ENCODE measurements at places on chromosomes 2 and 18. TPM values are rescaled to one million over a fixed set of nuclear protein-coding genes. Genes with fewer than 3 reads are reported as not detected.
A peak's percentile ranks its signal among the peaks of the same experiment; 100 is the strongest.

DNA sequence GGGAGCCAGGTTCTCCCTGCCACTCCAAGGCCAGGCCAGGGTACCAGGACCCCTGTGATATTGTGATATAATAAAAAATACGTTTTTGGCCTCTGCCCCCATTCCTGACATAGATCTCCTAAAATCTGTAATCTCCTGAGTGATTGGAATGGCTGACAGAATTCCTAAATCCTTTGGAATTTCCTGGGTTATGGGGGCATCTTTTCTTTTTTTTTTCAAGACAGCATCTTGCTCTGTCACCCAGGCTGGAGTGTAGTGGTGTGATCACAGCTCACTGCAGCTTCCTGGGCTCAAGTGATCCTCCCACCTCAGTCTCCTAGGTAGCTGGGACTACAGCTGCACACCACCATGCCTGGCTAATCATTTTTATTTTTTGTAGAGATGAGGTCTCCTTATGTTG is 26.2 kb upstream of the TUBB6 start:
- no peak for DNase-seq

GRCh38 chr2:181886192-181886591 is 5.3 kb upstream of the ITPRID2 start:
- DNase-seq, result no peak

GRCh38 chr2:46248171-46248570 is 49.0 kb upstream of the EPAS1 start:
- DNase-seq, result no peak

DNA sequence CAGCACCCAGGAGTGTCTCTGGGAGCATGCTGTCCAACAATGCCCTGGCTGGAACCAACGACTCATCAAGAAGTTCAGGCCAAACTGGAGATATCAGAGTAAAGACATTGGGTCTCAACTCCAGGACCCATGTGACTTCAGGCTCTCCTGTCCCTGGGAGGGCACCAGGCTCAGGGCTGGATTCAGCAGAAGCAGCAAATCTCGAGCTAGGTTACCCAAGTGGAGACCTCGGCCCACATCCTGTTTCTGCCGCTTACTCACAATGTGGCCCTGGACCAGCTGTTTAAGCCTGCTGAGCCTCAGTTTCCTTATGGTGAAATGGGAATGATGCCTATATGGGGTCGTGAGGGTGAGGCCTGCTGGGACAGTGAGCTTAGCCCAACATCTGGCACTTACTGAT is 9.3 kb upstream of the OTOF start:
- no peak for DNase-seq

DNA sequence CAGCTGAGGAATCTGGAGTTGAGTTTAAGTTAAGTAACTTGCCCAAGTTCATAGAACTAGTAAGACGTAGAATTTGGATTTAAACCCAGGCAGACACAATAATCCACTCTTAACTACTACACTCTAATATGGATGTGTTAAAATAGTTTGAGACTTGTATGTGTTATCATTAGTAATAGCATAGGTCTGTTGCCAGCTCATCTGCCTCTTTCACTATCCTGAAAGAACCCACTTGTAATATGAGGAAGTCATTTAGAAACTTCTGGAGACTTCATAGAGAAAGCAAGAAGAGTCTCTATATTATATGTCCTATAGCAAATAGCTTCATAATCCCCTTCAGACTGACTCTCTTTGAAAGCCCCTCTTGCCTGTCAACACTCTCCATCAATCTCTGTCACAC is 43.0 kb upstream of the ACADL start:
- DNase-seq, result no peak

- DNase-seq, result no peak
Measured at GRCh38 chr2:229622495-229623355, 91.6 kb downstream of the DNER start.

- DNase-seq, result no peak
Measured at GRCh38 chr2:158191076-158191895, 89.6 kb downstream of the UPP2 start.

DNA sequence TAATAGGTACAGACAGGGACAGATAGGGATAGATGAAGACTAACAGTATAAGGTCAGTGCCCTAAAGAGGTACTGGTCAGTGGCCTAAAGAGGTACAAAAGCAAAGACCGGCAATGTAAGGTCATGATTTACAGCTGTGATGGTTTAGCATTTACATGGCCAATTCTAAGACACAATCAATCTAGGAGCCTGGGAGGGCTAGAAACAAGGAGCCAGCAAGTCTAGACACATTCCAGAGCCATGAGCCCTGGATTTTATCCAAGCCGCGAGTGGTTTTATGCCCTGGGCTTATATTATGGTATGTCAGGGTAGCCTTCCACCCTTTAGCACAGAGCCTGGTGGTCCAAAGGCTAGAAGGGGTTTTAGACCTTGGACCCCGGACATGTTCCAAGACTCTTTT is 124.2 kb downstream of the CBLN2 start:
- no peak for DNase-seq

DNA sequence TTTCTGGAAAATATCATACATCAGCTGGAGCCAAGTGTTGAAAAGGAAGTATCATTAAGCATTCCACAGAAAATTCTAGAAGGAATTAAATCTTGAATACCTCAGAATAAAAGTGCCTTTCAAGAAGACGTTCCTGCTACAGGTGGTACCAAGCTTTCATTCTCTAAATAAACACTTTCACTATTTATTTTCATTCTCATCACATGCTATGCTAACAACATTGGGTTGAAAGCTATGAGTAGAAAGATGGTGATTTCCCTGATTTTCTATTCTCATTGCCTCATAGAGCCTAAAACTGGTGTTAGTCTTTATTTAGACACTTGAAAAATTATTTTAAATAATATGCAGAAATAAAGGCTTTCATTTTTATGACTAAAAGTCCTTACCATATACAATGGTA is 324.7 kb downstream of the LRP1B start:
- DNase-seq, result no peak

DNA sequence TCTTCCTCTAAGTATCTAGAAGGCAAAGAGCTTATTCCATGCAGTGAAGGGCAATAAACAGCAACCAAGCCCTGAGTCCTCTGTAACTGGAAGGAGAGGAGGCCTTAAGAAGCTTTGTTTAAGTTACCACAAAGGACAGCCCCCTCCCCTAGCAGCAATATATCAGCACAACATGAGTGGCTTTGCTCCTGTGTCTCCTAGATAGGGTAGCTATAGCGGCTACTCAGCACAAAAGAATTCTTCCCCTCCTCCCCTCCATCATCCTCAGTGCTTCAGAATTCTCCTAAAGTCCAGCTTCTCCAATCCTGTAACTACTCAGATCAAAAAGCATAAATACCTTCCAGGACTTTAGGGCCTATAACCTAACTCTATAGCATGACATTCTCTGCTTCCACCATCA is 16.5 kb downstream of the SUMO1 start:
- DNase-seq, result no peak

DNA sequence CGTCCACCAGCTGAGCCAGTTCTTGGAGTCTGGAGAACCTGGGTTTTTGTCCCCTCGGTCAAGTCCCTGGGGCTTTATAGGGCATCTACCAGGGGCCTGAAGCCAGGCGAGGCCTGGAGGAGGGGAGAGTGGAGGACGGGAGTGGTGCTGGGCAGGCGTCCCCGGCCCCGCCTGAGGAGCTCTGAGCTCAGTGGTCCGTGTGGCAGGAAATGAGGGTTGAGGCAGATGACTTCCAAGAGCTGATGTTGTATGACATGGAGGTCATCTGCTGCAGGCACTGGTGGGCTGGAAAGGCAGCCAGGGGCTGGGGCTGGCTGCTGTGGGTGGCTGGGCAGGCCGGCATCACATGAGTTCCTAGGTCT is 118.5 kb upstream of the HS6ST1 start:
- peak; percentile 54 for DNase-seq

GRCh38 chr2:58054264-58054663 is 7.7 kb downstream of the VRK2 start:
- DNase-seq, result no peak

DNA sequence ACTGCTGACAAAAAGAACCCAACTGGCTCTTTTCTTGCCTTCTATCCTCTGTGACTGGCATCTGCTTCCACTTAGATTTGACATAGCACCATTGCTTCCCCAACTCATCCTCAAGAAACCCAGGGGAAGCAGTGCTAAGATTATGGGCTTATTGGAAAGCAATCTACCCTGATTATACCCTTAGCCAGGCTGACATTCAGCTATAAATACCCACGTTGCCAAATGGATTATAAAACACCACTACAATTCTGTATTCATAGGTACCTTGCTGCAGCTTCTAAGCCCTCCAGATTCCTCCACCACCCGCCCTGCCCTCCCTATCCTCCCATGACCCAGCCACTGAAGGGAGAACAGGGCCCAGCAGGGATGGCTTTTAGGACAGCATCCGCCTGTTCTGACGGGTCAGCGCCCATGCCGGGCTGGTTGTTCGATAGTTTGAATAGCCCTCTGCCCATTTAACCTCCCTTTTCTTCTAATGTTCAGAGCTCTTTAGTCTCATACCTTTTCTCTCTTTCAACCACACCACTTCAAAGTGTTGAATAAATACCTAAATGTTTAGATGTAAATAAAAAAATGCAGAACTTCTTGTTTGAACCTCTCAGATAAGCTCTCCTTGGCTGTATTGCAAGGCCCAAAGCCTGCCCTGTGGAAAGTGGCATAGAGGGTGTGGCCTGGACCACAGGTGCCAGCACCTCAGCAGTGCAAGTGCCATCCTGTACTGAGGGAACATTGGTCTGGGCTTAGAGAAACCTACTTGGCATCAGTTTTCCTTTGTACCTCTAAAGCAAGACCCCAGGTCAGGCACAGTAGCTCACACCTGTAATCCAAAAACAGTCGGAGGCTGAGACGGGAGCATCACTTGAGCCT is 86.6 kb upstream of the RGPD5 start:
- DNase-seq, result no peak

- DNase-seq, result no peak
Measured at GRCh38 chr18:68676913-68677312, 38.0 kb downstream of the TMX3 start.

GRCh38 chr2:142874293-142874814 is 3.1 kb upstream of the KYNU start:
- DNase-seq, result no peak

- DNase-seq, result no peak
Measured at GRCh38 chr18:49510393-49511115, 23.5 kb upstream of the C18orf32 start.

DNA sequence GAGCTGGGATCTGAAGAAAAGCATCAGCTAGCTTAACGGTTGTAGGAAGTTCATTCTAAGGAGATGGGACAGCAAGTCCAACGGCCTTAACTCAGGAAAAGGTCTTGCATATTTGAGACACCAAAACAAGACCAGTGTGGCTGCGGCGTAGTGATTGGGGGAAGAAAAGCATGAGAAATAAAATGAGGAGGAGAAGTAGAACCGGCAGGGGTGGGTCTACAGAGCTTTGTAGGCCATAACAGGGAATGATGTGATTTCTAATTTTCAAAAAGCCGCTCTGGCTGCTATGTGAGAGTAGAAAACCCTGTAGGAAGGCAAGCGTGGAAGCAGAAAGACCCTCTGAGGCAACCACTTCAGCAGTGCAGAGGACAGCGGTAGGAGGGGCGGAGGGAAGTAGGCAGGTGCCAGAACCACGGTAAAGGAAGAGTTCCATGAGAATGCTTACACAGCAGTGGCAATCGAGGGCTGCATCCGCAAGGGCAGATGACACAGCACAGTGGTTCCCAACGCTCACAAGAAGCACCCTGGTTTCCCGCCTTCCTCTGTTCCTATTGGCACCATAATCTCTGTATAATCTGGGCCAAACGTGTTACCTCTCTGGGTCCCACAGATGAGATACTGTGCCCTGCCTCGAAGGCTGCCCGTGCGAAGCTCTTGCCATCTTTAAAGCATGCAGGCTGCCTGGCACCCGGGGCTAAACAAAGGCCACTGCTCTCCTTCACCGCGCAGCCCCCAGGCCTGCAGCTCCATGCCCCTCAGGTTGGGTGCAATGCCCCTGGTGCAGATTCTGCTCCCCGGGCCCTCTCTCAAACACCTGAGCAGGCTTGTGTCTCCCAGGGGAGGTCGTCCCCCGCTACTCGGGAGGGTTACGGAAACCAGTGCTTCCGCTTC is 795 bp downstream of the ANKRD39 start:
- no peak for DNase-seq

GRCh38 chr2:111072220-111072871 is 48.4 kb upstream of the BCL2L11 start:
- no peak for DNase-seq

- DNase-seq, result no peak
Measured at GRCh38 chr18:60905699-60906098, 427.5 kb upstream of the CDH20 start.

- DNase-seq, result no peak
Measured at GRCh38 chr2:88181511-88181910, 11.4 kb downstream of the THNSL2 start.

DNA sequence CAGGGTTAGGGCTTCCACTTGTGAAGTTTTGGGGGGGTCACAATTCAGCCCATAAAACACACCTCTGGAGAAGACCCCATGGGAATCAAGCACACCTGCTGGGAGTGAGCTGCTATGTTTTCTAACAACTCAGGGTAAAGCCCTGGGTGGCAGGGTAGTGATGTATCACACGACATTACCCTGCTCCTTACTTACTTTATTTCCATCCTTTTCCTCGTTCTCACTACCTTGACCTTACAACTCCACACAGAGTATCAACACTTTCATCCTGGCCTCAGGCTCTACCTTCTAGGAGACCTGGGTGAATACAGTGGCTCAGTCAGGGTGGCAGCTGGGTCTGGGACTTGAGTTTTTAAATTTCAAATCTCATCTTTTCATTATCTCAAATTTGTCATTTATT is 290.3 kb downstream of the CYRIA start:
- DNase-seq, result no peak

DNA sequence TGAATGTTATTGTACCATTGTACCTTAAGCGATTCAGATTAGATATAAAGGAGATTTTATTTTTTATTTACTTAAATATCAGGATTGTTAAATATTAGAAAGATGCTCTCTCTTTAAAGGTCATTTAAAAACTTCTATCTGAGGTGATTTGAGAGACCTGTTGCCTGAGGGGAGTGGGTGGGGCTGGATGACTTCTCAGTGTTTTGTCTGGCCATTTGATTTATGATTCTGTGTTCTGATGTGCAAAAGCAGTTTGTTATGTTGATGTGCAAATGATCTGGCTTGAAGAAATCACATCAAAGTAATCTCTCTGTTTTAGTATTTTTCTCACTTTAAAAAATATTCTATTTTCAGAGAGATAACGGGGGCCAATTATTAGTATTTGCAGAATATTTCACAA is 370.8 kb downstream of the NUP35 start:
- no peak for DNase-seq

- DNase-seq, result no peak
Measured at GRCh38 chr2:31401580-31401979, 13.0 kb downstream of the XDH start.

Gene ZNF407
- polyA plus RNA-seq, result 3.7 TPM

Gene ZC3H8
- 9.7 TPM for polyA plus RNA-seq

Gene ALPP
- polyA plus RNA-seq, result not detected

Gene RAB27B
- polyA plus RNA-seq, result 0.26 TPM

Gene SYT4
- not detected for polyA plus RNA-seq

Gene IL37
- not detected for polyA plus RNA-seq

Gene CSRNP3
- polyA plus RNA-seq, result 0.30 TPM

Gene FAM110C
- 0.22 TPM for polyA plus RNA-seq

Gene ZNF396
- 0.85 TPM for polyA plus RNA-seq

Gene ABCG5
- not detected for polyA plus RNA-seq

Gene AQP12B
- not detected for polyA plus RNA-seq

Gene ACVR1C
- polyA plus RNA-seq, result 0.09 TPM

Gene MOB4
- polyA plus RNA-seq, result 27.1 TPM

Gene SLC19A3
- polyA plus RNA-seq, result 0.15 TPM

Gene GCG
- 0.21 TPM for polyA plus RNA-seq

Gene METTL4
- 9.1 TPM for polyA plus RNA-seq

Gene NFATC1
- polyA plus RNA-seq, result 30.0 TPM

Gene PRKAG3
- not detected for polyA plus RNA-seq

Gene PLA2R1
- 1.3 TPM for polyA plus RNA-seq

Gene CCDC74B
- 0.61 TPM for polyA plus RNA-seq

Gene PLGLB1
- 7.0 TPM for polyA plus RNA-seq

Gene CRYGC
- not detected for polyA plus RNA-seq

Gene NETO1
- polyA plus RNA-seq, result 14.5 TPM

Gene TSPYL6
- polyA plus RNA-seq, result not detected

Data from spleen (tissue), 13 donors.